Activated CD4-positive, alpha-beta T cell treated with anti-CD3 and anti-CD28 coated beads, Interleukin-2, amount 10 ng/mL, durations not matched to agents 24 days and 14 days (primary cell): ENCODE measurements at places on chromosomes 1 and 21.

DNA sequence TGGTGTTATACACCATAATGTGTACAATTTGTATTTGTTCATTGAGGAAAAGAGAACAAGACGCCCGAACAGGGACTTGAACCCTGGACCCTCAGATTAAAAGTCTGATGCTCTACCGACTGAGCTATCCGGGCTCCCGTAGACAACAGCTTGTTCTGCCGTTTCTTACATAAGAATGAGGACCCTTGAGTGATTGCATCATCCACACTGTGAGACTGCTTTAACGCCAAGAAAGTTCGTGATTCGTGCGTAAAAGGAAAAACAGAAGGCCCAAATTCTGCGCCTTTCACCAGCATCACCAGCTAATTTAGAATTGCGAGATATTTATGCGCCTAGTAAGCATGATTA lies 9.3 kb upstream of the MDM4 start:
- peak; percentile 97 for DNase-seq

- no peak for DNase-seq
These were observed 24.6 kb downstream of the PKP1 start for GRCh38 chr1:201307760-201308499.

- no peak for DNase-seq
These were observed 13.2 kb downstream of the KANK4 start for GRCh38 chr1:62306065-62306464.

- peak; percentile 87 for DNase-seq
These were observed 3.0 kb upstream of the MDM4 start for GRCh38 chr1:204513117-204513716.

- no peak for DNase-seq
These were observed 12.9 kb downstream of the CERS2 start for GRCh38 chr1:150961756-150962155.

DNA sequence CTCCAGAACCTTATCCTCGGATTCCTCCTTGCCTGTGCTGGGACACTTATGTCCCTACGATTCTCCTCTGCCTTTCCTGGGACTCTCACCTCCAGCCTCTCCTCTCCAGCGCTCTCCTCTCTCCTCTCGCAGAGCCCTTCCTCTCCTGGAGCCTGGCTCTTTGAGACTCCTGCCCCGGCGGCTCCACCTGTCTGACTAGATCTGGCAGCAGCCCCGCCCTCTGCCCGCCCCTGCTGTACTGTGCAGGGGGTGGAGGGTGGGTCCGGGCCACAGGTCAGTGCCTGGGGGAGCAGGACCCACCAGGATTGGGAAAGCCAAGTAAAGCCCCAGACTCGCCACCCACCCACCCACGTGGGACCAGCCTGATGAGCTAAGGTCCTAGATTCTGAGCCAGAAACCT lies 1.6 kb downstream of the ELOVL1 start:
- no peak for DNase-seq
